ENCODE measurements at places on chromosomes 7 and 10.
A peak's percentile ranks its signal among the peaks of the same experiment; 100 is the strongest.

DNA sequence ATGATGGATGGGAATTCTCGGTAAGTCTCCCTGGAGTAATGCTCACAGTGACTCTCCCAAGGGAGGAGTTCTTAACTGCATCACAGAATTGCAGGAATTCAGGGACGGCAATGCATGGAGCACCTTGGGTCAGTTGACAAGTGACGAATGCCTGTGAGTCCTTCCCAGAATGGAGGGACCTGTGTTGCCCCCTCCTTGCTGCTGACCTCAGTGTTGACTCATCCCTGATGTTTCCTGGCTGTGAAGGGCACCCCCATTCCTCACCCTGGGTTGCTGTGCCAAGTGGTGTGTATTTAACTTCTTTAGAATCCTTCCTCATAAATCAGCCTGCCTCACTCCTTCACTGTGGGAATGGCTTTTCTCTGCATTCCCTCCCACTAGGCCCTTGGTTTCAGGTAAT is 98.9 kb downstream of the LRMDA start:
- peak; percentile 80 for DNase-seq

DNA sequence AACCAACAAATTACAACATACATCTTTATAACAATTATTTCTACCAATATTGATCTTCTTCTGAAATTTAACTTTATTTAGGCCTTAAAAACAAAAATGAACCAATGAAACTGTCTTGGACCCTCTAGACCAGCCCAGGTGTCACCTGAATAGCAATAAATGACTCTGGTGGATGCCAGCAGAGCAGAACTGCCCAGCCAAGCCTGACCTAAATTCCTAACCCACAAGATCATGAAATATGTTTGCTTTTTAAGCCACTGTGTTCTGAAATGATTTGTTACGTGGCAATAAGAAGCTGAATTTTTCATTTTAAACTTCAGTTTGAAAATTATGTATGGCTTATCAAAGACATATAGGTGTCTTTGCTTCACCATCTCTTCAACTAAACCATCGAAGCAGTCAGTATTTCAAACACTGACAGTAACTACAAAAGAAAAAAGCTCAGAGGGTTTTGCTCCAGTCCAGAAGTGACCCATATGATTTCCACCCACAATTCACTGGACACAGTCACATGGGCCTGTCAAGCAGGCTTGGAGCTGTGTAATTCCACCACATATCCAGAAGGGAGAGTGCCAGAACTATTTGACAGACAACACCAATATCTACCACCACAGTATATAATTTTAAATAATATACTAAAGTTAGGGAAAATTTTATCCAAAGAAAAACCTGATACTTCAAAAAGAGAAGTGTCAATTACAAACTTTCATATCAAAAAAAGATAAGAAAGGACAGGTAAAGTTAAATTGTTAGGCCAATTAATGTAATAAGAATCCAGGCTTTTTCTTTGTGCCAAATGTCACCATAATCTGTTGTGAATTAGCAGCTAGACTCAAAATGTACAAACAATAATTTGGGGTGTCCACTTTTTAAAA is 94.5 kb downstream of the KMT2C start:
- peak; percentile 59 for DNase-seq

DNA sequence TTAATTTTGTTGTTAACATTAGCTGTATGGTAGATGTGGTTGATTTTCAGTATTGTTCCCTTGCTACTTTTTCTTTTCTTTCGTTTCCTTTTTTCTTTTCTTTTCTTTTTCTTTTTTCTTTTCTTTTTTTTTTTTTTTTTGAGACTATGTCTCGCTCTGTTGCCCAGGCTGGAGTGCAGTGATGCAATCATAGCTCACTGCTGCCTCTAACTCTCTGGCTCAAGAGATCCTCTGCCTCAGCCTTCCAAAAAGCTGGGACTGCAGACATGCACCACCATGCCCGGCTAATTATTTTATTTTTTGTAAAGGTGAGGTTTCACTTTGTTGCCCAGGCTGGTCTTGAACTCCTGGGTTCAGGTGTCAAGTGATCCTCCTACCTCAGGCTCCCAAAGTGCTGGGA is 14.4 kb downstream of the SLC26A3 start:
- DNase-seq = no peak

DNA sequence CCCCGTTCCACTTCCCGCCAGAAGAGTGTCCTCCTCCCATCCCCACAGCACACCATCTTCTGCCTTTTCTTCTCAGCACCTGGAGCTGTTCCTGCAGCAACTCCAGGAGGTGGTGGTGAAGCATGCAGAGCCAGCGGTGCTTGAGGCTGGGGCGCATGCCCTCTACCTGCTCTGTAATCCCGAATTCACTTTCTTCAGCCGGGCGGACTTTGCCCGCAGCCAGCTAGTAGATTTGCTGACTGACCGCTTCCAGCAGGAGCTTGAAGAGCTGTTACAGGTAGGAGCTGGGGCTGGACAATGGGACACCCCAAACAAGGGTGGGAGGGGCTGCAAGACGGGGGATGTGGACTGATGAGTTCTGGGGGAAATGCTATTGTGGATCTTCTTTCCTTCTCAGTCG is 19.1 kb upstream of the PVRIG start:
- no peak for DNase-seq

GRCh38 chr7:135448753-135449152 is 61.1 kb downstream of the CNOT4 start:
- DNase-seq = no peak

DNA sequence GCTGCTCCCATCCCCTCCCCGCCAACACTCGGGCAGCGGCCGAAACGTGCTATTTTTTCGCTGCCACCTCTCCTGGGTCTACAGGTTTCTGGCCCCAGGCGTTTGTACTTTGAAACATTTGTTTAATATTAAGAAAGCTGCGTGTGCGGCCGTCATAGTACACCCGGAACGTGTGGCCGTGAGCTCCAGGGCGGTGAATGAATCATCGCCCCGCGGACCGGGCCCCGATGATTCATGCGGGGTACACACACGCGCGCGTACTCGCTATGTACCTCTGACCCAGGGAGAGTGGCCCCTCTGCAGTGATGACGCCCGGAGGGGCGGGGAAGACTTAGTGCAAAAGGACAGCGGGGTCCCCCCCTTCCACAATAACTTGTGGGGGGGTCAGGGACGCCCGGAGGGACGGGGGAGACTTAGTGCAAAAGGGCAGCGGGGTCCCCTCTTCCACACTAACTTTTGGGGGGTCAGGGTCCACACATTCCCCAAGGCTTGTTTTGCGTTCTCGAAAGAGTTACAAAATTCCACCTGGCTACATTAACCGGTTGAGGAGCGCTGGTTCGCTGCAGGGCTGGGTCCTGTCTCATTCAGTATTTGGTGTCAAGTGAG is 56.5 kb upstream of the PCGF5 start:
- DNase-seq = peak; percentile 84

DNA sequence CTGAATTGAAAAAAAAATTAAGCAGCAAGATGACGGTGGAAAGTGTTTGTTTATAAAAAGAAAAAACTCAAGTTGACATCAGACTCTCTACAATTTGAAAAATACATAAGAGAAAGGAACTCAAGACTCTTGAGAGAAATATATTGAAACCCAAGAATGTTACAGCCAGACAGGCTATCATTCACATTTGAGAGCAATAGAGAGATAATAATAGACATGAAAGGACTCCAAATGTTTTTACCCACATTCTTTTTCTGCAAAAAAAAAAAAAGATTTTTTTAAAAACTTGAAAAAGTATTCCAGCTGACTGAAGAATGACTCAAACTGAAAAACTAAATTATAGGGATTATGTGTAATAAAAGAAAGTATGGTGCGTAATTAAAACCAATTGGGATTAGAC is 532.4 kb downstream of the INHBA start:
- peak; percentile 37 for DNase-seq

GRCh38 chr10:73786512-73786885 is 1.1 kb downstream of the ZSWIM8 start:
- DNase-seq = no peak

DNA sequence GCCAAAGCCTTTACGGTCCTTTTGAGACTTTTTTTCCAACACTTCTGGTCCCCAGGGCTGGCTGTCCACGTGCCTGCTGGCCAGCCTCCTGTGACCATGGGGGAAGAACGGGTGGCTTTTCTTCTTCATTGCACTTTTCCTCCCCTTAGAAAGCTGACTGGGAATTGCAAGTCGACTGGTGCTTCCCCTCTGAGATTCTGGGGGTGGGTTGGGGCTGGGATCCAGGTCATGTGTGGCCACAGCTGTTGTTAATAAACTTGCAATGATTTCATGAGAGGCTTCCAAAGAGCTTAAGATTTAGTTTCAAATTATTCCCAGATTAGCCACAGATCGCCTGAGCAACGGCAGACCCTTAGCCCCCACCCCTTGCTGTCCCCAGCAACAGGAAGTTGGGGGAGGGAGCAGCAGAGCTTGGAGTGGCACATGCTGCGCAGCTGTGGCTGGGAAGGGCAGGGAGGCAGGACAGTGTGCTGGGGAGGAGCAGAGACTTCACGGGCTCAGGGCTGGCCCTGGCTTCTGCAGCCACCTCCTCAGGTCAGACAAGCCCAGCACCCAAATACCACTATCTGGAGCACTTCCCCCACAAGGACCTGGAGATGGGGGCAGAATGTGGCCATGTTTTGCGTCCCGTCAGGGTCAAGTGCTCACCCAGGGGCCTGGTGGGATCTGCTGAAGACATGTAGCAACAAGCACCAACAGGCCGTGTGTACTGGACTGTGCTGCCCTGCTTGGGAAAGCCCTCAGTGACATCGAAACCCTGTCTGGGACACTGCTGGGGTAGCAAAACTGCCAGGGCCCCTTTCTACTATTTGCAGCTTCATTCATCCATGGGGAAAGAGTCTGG is 147.1 kb downstream of the RNF216 start:
- peak; percentile 96 for DNase-seq

DNA sequence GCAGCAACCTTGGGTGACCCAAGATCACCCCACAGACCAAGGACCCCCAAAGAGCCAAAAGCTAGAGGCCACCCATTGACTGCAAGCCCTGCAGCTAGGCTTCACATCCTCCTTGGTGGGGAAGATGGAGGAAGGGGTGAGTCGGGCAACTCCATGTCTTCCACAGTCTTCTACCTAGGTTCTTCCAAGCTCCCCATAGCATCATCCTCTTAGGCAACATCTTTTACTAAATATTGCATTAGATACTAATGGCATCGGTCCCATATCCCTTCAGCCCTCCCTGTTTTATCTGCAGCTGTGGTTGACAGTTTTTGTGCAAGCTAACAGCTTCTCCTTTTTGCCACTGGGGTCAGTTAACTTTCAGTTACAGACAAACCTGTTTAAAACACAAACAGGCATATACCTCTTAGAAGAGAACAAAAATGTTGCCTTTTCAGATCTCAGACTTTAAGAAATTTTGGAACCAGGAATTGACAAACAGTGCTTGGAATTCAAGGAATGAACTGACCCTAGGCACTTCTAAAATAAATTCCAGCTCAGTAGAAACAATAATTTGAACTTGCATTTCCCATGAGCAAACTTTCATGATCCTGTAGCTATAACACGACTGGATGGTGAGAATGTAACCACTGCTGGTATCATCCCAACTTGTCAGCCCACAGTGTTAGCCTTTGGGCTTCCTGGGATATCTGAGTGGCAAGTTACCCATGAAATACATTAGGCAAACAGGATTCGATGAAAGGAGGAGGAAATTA is 33.9 kb upstream of the MSMB start:
- DNase-seq = no peak

GRCh38 chr7:44114586-44115310 is 8.6 kb downstream of the POLD2 start:
- no peak for DNase-seq

Data from fibroblast of skin of right biceps (primary cell).